Endothelial cell (in vitro differentiated cells): ENCODE measurements at places on chromosomes 6 and 20.
A peak's percentile ranks its signal among the peaks of the same experiment; 100 is the strongest.

- no peak for DNase-seq
Measured at GRCh38 chr6:136383268-136383937, 93.8 kb upstream of the BCLAF1 start.

DNA sequence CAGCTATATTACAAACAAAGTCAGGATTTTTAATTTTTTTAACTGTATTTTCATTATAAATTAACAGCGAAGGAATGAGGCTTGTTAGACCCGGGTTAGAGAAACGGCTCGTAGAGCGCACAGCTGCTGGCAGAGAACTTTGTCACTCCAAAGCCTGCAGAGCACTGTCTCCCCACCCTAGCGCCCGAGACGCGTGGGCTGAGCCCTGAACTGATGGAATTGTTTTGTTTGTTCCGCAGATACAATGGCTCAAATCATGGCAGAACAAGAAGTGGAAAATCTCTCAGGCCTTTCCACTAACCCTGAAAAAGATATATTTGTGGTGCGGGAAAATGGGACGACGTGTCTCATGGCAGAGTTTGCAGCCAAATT is 810 bp downstream of the LAMP5 start:
- DNase-seq = no peak

DNA sequence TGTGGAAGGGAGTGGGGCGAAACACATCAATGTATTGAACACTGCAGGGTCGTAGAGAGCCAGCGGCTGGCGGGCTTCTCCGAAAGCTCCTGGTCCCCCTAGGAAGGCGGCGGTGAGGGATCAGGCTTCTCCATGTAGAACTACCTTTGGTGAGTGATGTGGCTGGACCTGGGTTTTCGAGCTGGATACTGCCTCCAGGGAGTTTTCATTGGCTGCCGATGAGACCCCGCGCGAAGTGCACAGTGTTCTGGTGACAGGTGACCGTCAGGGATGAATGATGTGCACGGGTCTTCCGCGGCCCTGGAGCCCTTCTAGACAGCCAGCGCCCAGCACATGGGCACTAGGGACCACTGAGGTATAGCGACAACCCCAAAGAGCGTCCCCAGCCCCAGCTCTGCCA is 16.4 kb downstream of the ABT1 start:
- no peak for DNase-seq

- no peak for DNase-seq
Measured at GRCh38 chr6:160238278-160238711, 20.3 kb downstream of the SLC22A2 start.

DNA sequence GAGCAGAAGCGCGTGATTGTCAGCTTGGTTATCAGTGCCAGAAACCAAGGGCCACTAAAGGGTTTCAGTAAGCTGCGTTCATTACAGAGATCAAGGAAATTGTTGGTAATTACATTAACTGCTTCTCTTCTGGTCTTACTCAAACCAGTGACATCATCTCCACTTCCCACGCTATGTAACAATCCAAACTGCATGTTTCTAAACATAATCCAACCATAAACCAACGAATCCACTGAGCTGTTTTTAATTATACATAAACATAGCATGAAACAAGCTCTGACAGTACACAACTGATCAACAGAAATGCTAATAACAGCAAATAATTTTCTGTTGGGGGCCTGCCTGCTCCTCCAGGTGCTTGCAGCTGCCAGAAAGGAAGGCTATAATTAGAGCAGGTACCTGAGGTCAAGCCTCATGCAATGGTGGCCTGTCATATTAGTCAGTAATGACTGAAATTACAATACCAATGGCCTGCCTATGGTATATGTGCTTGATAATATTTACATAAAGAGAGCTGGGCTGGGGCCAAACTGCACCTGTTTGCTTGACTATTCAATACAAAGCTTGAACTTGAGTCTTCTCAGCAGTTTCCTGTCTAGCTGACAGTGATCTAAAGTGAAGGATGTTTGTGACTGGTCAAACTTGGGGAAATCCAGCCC is 40.1 kb downstream of the ILRUN start:
- no peak for DNase-seq

GRCh38 chr6:95279616-95280015 is 297.7 kb upstream of the MANEA start:
- no peak for DNase-seq

- no peak for DNase-seq
Measured at GRCh38 chr6:127717384-127717783, 140.4 kb downstream of the C6orf58 start.

DNA sequence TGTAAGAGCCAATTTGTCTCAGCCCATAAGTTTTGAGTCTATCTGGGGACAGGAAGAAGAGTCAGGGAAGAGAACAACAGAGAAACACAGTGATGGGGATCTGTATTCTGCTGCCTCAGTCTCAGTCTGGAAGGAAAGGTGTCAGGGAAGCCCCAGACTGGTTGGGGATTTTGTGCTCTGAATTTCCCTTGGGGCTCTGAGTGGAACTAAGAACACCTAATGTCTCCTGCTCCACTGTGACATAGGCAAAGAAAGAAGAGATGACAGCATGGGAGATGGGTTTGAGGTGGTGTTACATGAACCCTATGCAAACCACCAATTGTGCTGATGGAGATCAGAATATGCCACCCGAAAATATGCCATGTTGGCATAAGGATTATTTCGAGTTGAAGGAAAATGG is 139.5 kb upstream of the MYLIP start:
- no peak for DNase-seq

GRCh38 chr6:95973976-95974375 is 41.8 kb upstream of the FUT9 start:
- DNase-seq = no peak

- DNase-seq = peak; percentile 45
Measured at GRCh38 chr6:110874880-110875547, 429 bp downstream of the AMD1 start.

GRCh38 chr20:44072384-44072783 is 114.6 kb downstream of the JPH2 start:
- no peak for DNase-seq

- no peak for DNase-seq
Measured at GRCh38 chr6:22958677-22959076, 389.3 kb downstream of the HDGFL1 start.

- DNase-seq = no peak
Measured at GRCh38 chr20:37579106-37579505, 51.4 kb upstream of the BLCAP start.

DNA sequence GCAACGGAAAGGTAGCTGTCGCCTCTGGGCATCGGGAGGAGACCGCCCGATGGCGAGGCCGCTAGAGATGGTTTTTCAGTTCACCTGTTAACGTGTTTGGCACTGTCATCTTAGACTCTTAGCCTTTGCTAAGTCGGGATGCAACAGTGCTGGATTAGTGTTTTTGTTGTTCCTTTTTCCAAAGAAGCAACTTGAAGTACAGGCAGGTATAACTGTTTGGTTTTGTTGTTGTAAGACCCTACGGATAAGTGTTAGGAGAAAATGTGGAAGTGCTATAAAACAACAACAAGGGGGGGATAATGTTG is 723 bp downstream of the MANEA start:
- no peak for DNase-seq

DNA sequence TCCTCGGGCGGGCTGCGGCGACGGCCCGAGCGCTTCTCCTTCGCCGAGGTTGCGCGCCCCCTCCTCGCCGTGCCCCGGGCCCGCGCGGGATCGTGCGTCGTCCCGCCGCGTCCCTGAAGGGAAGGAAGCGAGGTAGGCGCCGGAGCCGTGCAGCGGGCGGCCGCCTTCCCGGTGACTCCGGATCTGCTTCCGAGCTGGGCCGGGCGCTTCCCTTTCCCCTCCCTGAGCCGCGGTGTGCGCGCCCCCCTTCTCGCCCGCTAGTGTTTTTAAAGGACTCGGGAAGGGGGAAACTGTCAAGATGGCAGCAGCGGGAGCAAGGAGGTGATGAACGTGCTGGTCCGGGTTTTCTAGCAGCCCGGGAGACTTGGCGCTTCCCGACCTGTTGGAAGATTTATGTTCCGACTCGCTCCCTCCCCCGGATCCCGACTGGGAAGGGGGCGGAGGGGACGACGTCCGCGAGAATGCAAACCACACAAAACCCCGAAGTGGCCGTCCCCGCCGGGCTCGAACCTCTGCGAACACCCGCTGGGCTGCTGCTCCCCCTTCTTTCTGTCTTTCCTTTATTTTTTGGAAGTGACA is 744 bp upstream of the FOXO3 start:
- peak; percentile 67 for DNase-seq

GRCh38 chr6:100255701-100256100 is 209.0 kb downstream of the SIM1 start:
- no peak for DNase-seq

GRCh38 chr6:144377586-144378210 is 92.6 kb downstream of the UTRN start:
- DNase-seq = no peak

DNA sequence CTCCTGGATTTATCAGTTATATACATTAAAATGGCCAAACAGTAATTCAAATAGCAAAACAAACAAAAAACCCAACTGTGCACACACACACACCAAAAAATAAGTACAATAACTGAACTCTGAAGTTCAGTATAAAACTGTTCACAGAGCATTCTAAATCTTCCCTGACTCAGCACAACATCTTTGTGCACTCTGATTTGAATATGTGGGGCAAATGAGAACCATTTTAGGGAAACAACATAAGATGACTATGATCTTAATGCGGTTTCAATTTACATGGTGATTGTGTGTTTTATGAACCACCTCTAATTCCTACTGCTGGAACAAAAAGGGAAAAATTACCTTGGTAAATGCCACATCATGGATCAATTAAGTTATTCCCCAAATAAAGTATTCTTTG is 41.7 kb downstream of the PLAGL1 start:
- no peak for DNase-seq

DNA sequence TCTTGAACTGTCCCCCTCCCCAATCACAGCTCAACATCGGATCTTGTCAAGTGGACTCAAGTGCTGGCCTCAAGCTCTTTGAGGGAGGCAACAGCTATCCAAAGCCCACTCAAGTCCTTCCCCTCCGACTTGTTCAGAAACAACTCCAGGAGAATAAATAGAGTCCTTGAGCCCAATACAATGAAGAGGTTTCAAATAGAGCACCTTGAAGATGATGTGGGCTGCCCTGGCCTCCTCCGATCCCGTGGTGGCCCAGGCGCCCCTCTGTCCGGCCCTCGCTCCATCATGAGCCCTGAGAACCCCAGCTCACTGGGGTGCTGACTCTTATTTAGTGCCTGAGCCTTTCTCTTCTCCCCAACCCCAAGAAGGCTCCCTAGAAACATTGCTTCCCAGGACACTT is 164.3 kb upstream of the PMEPA1 start:
- no peak for DNase-seq

DNA sequence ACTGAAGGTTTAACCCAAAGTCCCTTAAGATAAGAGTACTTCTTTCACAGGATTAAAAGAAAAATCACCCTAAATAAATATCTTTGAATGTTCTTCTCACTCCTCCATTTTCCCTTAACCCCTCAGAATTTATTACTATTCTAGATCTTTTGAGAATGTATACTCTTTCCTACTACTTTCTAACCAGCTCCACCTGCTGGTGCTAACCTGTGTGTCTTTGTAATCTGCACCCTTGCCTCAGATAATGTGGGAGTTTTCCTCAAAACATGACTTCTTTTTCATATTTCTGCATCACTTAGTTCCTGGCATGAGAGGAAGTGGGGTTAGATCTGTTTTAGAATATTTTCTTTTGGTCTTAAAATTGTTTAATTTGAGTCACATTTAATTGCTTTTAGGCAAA is 394.2 kb downstream of the BMP2 start:
- peak; percentile 7 for DNase-seq

- no peak for DNase-seq
Measured at GRCh38 chr20:3815703-3816315, 4.5 kb upstream of the AP5S1 start.

- DNase-seq = no peak
Measured at GRCh38 chr6:74605922-74606581, 599.8 kb downstream of the COL12A1 start.
